Substantia nigra (tissue), 51 donors: ENCODE measurements at places on chromosomes 5 and 9.

DNA sequence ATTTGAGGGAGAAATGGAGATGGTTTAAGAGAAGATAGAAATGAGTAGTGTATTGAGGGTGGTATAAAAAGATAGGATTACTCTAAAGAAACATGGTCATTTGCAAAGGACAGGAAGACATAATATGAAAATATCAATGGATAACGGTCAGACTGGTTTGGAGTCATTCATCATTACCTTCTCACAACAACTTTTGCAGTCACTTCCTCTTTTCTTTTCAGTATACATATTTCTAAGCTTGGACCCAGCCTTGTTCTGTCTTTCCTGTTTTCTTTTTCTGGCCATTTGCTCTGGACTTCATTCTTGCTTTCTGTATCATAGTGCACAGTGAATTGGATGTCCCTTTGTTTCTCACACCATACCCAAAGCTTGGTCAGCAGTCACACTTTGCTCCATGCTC, 966.5 kb upstream of the TYRP1 start:
- no peak for DNase-seq

DNA sequence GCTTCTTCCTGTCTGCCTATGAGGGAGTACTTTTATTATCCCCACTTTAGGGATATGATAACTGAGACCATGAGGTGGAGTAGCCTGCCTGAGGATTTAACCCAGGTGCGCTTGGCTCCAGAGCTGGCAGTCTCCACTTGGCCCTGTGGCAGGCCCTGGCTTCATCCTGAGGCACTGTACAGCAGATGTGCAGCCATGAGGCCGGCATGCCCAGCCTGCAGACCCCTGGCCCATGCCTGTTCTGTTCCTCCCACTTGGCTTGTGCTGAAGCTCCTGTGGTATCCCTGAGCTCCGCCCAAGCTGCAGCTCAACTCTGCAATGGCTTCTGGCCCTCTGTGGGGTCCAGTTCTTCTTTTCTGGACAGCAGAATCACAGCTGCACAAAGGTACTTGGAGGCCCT, 31.8 kb upstream of the RAPGEF1 start:
- no peak for DNase-seq

GRCh38 chr5:79793304-79793703, 103.7 kb downstream of the CMYA5 start:
- DNase-seq: no peak

GRCh38 chr9:6410633-6411032, 2.4 kb upstream of the UHRF2 start:
- DNase-seq: no peak

DNA sequence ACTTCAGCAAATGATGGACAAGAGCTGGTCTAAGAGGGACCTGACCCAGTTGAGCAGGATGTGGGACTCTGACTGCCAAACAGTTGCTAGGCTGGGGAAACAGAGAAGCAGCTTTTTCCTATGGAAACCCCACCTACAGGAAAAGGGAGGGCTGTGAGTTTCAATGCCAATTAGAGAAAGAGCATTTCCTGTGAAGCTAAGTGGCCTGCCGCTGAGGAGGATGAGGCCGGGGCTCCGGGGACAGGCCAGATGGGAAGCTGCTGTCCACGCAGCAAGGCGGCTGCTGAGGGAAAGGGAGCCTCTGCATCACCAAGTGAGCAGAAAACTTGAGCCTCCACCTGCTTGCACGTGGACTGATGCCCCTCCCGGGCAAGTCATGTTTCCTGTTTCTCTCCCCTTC, at the start of gene PCDH12:
TSS of gene PCDH12 (minus strand) at position 90 of the 400 bp plus-strand sequence. CDS start 351 bp downstream, outside the sequence.
- no peak for DNase-seq

DNA sequence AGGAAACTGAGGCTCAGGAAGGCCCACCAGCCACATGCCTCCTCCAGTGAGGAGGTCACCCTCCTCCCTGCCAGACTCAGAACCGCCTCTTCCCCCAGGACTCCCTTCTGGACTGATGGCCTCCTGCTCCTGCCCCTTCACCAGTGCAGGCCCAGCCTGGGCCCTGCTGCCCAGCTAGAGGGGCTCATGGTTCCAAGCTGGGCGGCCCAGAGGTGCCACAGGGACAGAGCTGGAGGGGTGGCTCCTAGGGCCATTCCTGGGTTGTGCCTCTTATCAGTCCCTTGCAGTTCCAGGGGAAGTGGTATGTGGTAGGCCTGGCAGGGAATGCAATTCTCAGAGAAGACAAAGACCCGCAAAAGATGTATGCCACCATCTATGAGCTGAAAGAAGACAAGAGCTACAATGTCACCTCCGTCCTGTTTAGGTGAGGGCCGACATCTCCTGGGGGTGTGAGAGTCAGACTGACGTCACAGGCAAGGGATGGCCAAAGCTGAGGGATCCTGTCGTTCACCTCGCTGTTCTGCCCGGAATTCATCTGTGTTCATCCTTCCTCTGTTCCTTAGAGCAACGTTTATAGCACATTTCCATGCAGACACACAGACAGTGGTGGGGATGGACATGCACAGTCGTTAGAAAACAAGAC, 819 bp downstream of the LCN2 start:
- DNase-seq: no peak

GRCh38 chr9:14752271-14752670, 29.7 kb upstream of the CER1 start:
- DNase-seq: no peak

DNA sequence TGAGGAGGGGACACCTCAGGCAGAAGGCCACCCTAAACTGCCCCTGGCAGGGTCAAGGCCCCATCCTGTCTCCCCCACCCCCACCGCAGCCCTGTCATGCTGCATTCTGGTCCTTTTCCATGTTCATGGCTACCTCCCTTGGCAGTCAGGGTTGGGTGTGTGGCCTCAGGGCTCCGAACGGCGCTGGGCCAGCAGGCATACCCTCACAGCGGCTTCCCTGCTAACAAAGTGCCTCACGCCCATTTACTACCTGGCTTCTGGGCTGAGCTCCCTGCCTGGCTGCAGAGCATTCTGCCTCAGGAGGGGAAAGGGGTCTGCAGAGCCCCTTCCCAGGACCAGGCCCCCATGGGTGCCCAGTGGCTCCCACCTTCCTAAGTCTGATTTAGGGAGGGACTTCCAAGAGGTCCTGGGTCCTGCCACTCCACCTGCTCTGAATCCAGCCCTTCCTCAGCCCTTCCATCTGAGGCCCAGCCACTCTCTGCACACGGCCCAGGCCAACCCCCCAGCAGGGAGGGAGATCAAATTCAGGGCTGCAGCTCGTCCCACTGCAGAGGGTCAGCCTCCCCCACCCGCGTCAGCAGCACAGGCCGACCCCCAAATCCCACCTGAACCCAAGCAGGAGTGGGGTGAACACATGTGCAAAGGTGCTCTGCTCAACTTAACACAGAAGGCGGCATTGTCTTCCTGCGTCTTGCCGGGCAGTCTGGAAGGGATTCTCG, 115.9 kb upstream of the PHYKPL start:
- no peak for DNase-seq

GRCh38 chr5:71695071-71695470, 24.0 kb upstream of the CARTPT start:
- no peak for DNase-seq

- peak; percentile 78 for DNase-seq
These were observed 10.2 kb downstream of the C9orf50 start for GRCh38 chr9:129610473-129611306.

- no peak for DNase-seq
These were observed 2.4 kb downstream of the PGGT1B start for GRCh38 chr5:115260248-115260647.

DNA sequence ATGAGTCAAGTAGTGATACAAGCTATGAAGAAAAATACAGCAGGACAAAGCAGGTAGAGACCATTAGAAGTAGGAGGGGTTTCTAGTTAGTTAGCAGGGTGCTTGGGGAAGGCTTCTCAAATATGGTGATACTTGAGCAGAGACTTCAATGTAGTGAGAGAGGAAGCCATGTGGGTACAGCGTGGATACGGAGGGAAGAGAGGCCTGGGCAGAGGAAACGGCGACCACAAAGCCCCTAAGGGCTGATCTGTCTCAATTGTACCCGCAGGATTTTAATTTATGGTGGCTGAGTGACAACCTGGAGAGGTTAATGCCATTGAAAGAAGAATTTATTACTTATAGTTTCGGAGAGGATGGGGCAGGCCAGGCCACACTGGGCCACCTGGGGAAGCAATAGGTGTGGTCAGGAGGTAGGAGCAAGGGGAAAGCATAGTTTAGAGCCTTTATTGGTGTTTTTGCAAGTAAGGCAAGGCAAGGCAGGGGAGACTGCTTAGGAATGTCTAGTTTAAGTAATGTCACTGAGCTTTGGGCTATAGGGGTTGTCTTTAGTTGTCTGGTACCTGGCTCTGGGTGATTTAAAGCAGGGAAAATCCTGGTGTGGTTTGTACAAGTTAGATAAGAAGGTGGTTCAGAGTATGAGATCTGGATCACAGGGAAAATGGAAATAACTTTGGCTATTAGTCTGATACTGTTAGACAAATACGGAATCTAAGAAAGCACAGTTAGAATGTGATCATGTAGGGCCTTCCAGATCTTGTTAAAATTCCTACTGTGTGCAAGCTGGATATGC, 42.6 kb downstream of the GCNT4 start:
- no peak for DNase-seq

- no peak for DNase-seq
These were observed 32.9 kb upstream of the CNOT6 start for GRCh38 chr5:180461303-180461702.

DNA sequence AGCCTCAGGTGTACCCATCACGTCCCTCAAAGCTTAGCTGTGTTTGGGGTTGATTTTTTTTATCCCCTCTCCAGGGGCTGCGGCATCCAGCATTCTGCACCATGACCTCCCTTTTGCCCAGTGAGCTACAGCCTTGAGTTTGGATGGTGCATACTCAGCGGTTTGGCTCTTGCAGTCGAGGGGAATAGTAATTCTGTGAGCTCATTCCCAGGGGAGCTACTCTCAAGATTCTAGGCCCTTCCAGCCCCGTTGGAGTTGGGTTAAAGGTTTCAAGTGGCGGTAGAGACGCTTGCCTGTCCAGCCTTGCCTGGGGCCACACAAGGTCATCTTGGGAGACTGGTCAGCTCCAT, 102.2 kb upstream of the SPRY4 start:
- DNase-seq: no peak

GRCh38 chr5:174165406-174165805, 119.9 kb downstream of the NSG2 start:
- no peak for DNase-seq
